Progenitor cell of endocrine pancreas (in vitro differentiated cells): ENCODE measurements at places on chromosomes 16 and 17. TPM values are rescaled to one million over a fixed set of nuclear protein-coding genes. Genes with fewer than 3 reads are reported as not detected.
A peak's percentile ranks its signal among the peaks of the same experiment; 100 is the strongest.

DNA sequence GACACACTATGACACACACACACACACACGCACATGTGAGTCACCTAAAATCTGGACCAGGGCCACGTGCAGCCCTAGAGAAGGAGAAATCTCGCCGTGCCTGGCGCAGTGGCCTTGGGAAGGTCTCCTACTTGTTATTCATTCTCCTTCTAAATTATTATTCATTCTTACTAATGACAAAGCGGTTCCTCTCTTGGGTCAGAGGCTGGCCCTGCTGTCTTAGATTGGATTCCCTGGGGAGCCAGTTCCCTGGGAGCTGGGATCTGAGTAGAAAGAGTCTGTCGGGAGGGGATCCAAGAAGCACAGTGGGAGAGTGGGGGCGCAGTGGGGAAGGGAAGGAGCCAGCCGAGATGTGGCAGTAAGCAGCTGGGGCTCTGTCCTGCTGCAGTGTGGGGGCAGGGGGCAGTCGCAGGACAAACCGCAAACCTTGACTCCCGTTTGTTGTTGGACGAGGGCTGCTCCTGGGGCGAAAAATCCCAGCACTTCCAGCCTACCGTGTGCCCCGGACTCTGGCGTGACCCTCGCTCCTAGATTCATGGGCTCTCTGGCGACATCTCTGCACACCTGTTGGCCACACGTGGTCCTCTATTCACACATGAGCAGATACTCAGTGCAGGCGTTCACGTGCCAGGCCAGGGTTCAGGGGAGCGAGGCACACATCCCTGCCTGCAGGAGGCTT lies 18.7 kb upstream of the JPH3 start:
- peaks cover 22% of the 10 kb centered on the region for H3K27me3 ChIP-seq
- H3K36me3 ChIP-seq, result no peaks in the 10 kb centered on the region
- no peaks in the 10 kb centered on the region for H3K4me1 ChIP-seq

DNA sequence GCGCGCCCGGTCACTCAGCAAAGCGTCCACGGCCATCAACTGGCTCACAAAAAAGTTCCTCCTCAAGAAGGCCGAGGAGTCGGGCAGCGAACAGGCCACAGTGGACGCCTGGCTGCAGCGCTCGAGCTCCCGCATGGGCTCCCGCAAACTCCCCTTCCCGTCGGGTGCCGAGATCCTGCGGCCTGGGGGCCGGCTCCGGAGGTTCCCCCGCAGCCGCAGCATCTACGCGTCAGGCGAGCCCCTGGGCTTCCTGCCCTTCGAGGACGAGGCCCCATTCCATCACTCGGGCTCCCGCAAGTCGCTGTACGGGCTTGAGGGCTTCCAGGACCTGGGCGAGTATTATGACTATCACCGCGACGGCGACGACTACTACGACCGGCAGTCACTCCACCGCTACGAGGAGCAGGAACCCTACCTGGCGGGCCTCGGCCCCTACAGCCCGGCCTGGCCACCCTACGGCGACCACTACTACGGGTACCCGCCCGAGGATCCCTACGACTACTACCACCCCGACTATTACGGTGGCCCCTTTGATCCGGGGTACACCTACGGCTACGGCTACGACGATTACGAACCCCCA lies 10.7 kb downstream of the MYO15A start:
- no peak overlapping the region for H3K27ac ChIP-seq
- DNase-seq, result no peak
- H3K4me3 ChIP-seq, result no peak overlapping the region
- H3K36me3 ChIP-seq, result peaks cover 2% of the 10 kb centered on the region
- no peaks in the 10 kb centered on the region for H3K4me1 ChIP-seq

DNA sequence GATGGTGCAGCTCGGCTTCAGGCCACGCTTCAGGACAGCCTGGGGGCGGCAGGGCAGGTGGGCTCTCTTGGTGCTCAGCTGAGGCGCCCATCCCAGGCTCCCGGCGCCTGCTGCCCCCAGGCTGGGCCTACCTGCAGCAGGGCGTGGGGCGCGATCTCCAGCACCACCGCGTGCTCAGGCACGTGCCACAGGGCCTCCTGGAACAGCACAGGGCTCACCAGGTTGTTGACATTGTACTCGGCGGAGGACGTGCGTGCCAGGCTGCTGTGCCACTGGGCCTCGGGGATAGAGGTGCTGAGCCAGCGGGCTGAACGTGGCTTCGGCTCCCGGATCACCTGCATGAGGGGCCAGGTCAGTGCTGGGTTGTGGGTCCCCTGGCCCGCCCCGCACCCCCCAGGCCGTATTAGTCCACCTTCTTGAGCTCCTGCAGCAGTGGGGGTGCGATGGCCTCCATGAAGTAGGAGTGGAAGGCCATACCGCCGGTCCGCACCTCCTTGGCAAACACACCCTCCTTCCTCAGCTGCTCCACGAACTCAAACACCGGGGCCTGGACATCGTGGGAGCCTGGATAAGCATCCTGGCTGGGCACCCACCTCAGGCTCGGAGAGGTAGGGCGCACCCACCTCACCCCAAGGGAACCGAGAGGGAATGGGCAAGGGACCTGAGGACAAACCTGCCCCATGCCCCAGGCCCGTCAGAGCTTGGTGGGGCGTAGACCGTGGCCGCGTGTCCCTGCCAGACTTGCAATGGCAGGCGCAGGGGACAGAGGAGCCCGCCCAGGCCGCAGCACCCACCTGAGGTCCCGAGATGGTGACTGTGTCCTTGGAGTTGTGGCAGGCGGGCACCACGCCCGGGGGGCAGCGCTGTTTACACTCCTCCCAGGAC lies 9.0 kb downstream of the FASN start:
- H3K27me3 ChIP-seq, result no peaks in the 10 kb centered on the region
- H3K4me1 ChIP-seq, result no peaks in the 10 kb centered on the region
- DNase-seq, result no peak
- H3K27ac ChIP-seq, result no peak overlapping the region
- peaks cover 3% of the 10 kb centered on the region for H3K36me3 ChIP-seq
- H3K4me3 ChIP-seq, result no peak overlapping the region

GRCh38 chr16:72201387-72201786 lies 29.4 kb upstream of the PMFBP1 start:
- H3K27me3 ChIP-seq, result peaks cover 44% of the 10 kb centered on the region
- H3K4me1 ChIP-seq, result peaks cover 52% of the 10 kb centered on the region
- no peak for DNase-seq
- H3K36me3 ChIP-seq, result no peaks in the 10 kb centered on the region
- H3K27ac ChIP-seq, result no peak overlapping the region

DNA sequence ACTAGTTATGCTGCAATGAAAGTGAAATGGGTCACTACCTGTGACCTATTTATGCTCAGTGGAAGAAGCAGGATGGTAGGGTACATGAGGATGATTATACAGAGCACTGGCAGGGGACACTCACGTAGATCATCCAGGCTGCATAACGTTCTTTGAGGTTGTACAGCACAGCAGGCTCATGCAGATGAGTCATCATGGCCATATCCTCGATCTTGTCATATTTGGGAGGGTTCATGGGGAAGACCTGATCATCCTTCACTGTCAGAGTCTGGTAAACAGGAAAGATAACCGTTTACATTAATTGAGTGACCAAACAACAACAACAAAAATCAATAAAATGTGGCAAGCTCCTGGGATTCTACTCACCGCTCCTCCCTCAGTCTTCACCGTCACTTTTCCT lies 2.1 kb downstream of the MYH2 start:
- DNase-seq, result no peak
- H3K27me3 ChIP-seq, result peaks cover 30% of the 10 kb centered on the region
- H3K4me1 ChIP-seq, result peaks cover 2% of the 10 kb centered on the region
- H3K4me3 ChIP-seq, result no peak overlapping the region
- H3K36me3 ChIP-seq, result no peaks in the 10 kb centered on the region

DNA sequence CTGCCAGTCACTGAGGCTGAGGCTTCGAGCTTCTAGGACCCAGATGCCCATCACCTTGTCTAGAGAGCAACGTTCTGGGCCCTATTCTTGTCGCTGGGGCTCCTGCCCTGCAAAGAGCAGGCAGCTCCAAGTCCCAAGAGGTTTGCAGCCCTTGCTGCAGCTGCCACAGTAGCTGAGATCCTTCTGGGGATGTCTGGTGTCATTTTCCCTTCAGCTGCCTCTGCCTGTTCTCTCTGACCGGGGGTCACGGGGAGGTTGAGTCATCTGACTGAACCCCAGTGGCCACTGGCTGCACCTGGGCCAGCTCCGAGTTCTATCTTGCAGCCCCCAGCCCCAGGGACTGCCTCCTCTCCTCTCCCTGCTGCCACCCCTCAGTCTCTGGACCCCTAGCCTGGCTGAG lies 4.9 kb downstream of the WSCD1 start:
- H3K36me3 ChIP-seq, result no peaks in the 10 kb centered on the region
- H3K4me1 ChIP-seq, result peaks cover 1% of the 10 kb centered on the region
- DNase-seq, result no peak
- no peak overlapping the region for H3K4me3 ChIP-seq

- peaks cover 2% of the 10 kb centered on the region for H3K4me1 ChIP-seq
- H3K36me3 ChIP-seq, result no peaks in the 10 kb centered on the region
- H3K27ac ChIP-seq, result no peak overlapping the region
- DNase-seq, result no peak
- no peak overlapping the region for H3K4me3 ChIP-seq
Measured at GRCh38 chr16:4172070-4172469, 55.8 kb upstream of the ADCY9 start.

DNA sequence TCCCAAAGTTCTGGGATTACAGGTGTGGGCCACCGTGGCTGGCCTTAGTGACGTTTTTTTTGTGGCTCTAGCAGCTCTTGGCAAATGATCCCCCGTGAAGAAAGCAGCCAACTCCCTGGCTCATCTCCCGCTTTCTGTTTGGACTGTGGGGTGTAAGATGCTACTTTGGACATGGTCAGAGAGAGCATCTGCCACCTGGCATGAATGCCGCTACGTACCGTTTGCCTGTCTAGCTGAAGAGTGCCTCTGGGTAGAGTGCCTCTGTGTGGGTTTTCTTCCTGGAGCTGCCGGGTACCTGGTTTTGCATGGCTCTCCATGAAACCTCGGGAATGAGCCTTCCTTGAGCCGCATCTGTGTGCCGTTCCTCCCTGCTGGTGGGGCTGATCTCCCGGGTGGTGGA lies 34.3 kb downstream of the NDEL1 start:
- DNase-seq, result no peak
- H3K4me3 ChIP-seq, result no peak overlapping the region
- no peaks in the 10 kb centered on the region for H3K27me3 ChIP-seq
- H3K27ac ChIP-seq, result peak overlapping the region; percentile 67
- H3K36me3 ChIP-seq, result peaks cover 23% of the 10 kb centered on the region

The RCVRN gene
- not detected in 2 replicates for total RNA-seq

The KCTD11 gene
- 11.3 and 12.4 TPM in 2 replicates for total RNA-seq

The ATP2A3 gene
- total RNA-seq, result 54.0 and 59.2 TPM in 2 replicates

The HS3ST2 gene
- not detected in 2 replicates for total RNA-seq

The KRT34 gene
- total RNA-seq, result not detected in 2 replicates

The KRT36 gene
- total RNA-seq, result not detected in 2 replicates

The ASIC2 gene
- total RNA-seq, result 0.29 and 1.2 TPM in 2 replicates

The AOC2 gene
- total RNA-seq, result 4.1 and 4.3 TPM in 2 replicates
